ENCODE measurements at places on chromosomes 5 and 9.

- no peak for DNase-seq
Measured at GRCh38 chr5:151880324-151880723, 44.3 kb downstream of the GLRA1 start.

DNA sequence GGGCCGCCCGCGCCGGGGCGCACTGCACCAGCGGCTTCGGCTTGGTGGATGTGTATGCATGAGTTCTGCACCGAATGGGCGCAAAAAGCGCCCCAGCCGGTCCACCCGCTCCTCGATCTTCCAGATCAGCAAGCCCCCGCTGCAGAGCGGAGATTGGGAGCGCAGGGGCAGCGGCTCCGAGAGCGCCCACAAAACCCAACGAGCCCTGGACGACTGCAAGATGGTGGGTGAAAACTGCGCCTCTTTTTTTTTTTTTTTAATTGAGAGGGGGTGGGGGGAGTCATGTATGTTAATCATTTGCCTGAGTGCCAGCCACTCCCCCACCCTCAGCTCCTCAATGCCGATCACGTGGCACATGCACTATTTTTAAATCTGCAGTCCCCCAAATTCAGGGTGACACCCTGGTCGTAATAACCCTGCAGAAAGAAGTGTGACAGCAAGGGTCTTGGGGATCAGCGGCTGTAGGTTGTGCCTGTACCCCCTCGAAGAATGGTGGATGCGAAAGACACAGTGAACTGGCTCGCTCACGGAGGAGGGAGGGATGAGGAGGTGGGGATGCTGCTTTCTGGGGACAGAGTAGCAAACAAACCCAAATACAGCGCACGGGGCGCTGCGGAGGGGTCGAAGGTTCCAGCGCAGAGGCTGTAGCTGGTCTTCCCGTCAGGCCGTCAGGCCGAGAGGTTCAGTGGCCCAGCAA, 900 bp downstream of the RGS7BP start:
- DNase-seq: no peak

DNA sequence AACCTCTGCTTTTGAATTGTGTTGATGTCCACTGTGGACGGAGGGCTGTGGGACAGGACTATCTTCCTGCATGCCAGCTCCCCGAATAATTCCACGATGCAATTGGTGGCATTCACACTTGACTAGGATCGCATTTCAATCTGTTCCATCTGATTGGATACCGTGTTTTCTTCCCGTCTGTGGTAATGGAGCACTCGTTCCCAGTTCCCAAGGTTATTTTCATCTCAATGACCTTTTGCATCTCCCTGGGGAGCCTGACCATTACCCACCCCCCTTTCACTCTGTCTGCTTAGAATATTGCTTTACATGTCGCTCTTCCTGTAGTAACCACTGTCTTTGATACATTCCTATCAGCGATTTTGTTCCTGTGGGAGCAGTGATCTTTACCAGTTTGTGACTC, 402.2 kb upstream of the WWC1 start:
- DNase-seq: no peak

DNA sequence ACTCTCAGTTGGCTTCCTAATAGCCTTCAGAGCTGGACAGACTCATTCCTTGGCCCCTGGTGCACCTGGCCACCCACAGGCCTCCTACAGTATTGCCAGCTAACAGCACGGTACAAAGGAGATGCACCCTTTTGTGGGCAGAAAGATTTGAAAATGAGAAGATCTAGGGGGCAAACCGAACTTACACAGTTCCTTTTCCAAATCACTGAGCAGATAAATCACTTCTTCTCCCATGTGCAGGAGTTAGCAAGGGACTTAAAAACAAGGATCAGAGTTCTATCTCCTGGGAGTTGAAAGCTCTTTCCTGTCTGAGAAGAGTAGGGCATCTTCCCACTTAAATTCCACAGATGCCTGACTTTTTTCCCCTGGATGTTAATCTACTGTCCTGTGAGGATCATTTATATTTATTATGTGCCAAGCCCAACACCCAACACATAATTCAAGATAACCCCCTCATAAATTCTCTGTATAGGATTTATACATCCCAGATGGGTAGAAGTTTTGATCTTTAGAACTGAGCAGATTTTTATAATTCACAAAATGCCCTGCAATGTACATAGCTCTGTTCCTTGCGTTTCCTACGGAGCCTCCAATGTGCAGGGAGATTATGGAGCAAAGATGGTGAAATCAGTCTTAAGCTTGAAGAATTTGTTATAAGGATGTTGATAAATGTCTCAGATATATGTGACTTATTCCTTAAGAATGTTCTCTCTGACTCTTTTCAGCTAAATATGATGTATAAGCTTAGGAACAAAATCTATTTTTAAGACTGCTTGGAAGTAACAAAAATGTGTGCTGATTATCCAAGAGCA, 207.2 kb upstream of the DAPK1 start:
- DNase-seq: no peak

Measured in activated CD8-positive, alpha-beta memory T cell treated with anti-CD3 and anti-CD28 coated beads for 48 hours (primary cell).